GM23338 (cell line): ENCODE measurements at places on chromosomes 6 and 20.

DNA sequence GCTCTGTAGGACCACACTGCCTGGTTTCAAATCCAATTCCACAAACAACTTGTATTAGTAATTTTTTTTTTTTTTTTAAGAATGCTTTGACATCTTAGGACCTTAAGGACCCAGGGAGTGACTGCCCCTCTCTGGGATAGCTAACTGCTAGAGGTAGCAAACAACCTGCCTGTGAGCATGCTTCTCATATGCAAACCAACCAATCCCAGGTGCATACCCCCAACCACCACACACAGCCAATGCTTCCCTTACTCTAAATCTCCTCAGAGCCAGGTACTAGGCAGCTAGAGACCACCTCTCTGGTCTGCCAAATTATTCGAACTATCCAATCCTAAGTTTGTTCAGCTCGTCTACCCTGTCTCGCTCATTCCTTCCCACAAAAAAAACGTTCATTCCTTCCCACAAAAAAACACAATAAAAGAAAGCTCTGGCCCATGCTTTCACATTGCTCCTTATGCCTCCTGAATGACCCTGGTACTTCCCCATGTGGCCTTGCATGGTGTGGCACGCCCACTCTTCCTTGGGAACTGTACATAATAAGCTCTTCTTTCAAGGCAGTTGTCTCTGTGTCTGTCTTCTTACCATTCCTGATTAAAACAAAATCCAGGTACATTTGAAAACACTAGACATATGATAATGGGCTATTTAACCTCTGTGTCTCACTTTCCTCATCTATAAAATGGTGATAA lies 6.4 kb downstream of the SERAC1 start:
- DNase-seq, result peak; percentile 77

GRCh38 chr6:122423734-122424133 lies 24.3 kb downstream of the HSF2 start:
- DNase-seq, result no peak

DNA sequence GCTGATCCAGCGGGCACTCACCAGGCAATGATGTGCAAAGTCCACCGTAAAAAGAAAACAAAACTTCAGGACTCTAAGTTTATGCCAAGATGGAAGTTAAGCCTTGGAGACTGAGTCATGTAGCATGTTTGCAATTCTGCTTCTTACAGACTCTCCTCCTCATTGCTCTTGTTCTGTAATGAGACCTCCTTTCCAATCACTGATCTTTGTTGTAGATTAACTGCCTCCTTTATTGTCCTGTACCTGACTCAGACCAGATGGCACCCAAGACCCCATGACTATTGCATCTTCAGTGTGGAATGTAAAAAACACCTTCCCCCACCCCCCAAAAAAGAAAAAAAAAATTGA lies 11.2 kb downstream of the NEU1 start:
- no peak for DNase-seq

- DNase-seq, result no peak
Observed at GRCh38 chr6:84892671-84893070, 128.3 kb upstream of the TBX18 start.

DNA sequence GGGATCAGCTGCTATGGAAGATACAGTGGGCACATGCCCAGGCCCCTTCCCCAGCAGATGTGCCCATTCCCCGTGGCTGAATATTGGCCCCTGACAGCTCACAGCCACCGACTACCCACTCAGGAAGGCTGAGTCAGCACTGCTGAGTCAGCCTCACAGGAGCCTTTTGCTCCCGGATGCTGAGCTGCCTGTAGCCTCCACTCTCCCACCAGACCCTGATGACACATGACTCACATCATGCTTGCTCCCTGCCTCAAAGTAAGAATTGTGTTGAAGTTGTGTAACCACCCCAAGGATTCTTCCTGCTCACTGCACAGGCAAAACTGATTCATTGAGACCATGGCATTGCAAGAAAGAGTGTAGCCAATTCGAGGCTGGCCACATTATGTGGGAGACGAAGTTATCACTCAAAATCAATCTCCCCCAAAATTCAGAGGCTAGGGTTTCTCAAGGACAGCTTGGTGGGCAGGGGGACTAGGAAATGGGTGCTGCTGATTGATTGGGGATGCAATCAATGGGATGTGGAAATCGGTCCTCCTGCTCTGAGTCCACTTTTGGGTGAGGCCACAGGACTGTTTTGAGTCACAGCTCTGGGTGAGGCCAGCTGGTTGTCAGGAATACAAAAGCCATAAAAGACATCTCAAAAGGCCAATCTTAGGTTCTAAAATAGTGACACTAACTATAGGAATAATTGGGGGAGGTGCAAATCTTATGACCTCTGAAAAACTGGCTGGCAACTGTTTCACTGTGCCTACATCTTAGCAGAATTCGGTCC lies 556.6 kb upstream of the CDH4 start:
- no peak for DNase-seq

GRCh38 chr20:58695084-58695722 lies 2.6 kb downstream of the NPEPL1 start:
- no peak for DNase-seq

GRCh38 chr6:87870556-87870955 lies 168.5 kb upstream of the AKIRIN2 start:
- no peak for DNase-seq
